ENCODE measurements at places on chromosomes 7 and 10. TPM values are rescaled to one million over a fixed set of nuclear protein-coding genes. Genes with fewer than 3 reads are reported as not detected.

NEUROG3 gene
- not detected for total RNA-seq

HOXA1 gene
- total RNA-seq, result 0.42 TPM

RAB19 gene
- total RNA-seq, result not detected

ASIC3 gene
- 4.5 TPM for total RNA-seq

GRCh38 chr7:66257481-66257880 lies 52.3 kb downstream of the TPST1 start:
- no peaks in the 10 kb centered on the region for H3K27me3 ChIP-seq
- DNase-seq, result no peak
- H3K4me1 ChIP-seq, result peaks cover 3% of the 10 kb centered on the region
- no peak overlapping the region for H3K4me3 ChIP-seq

GRCh38 chr10:13917791-13918190 lies 331.0 kb downstream of the PRPF18 start:
- no peak for DNase-seq
- no peak overlapping the region for H3K27ac ChIP-seq
- H3K27me3 ChIP-seq, result no peaks in the 10 kb centered on the region
- H3K36me3 ChIP-seq, result no peaks in the 10 kb centered on the region
- H3K4me3 ChIP-seq, result no peak overlapping the region
- H3K4me1 ChIP-seq, result no peaks in the 10 kb centered on the region

DNA sequence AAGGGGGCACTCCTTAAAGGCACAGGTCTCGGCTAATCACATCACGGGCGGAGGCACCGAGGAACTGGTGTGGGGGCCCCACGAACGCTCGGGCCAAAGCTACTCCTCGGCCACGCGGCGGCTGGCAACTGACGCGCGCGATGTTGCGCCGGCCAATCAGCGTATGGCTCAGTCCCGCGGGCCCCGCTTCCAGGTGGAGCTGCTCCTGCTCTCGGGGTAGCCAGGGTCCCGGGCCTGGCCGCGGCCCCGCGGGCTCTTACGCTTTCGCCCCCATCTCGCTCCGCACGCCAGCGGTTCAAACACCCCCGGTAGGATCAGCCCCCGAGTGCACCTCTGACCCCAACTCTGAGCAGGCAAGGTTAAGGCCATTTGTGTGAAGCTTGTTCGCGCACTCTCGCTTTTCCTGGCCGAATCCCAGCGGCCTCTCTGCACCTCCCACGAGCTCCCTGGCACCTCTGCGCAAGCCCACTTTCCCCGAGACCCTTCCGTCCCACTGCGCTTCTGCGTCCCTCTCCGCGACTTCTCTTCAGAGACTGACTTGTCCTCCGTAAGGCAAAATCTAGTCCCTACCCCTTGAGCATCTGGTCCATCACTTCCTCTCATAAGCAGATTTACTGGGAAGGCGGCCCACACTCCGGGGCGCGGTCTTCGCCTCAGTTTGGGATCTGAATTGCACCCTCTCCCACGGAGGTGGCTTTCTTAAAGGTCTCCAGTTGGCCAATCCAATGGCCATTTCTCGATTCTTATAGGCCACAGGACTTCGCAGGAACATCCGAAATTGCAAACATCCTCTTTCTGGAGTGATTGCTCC lies 200.9 kb upstream of the TBX20 start:
- no peaks in the 10 kb centered on the region for H3K27me3 ChIP-seq
- no peak for DNase-seq
- H3K27ac ChIP-seq, result no peak overlapping the region
- H3K36me3 ChIP-seq, result no peaks in the 10 kb centered on the region
- H3K4me3 ChIP-seq, result no peak overlapping the region

DNA sequence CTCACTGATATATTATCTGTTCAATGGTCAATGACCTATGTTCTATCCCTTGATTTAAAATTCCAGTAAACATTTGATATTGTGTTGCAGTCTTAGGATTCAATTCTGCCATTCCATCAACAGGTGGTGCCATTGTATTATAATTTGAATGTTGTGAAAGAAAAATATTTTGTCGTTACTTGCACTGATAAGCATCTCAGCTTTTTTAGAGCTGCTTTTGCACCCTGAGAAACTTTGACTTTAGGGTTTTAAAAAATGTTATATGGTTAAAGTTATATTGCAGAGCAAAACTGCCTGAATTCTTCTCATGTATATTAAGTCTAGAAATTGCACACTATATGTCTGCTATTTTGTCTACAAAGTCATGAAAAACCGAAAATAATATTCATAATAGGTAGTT lies 18.8 kb upstream of the MINDY3 start:
- H3K27me3 ChIP-seq, result no peaks in the 10 kb centered on the region
- H3K27ac ChIP-seq, result no peak overlapping the region
- no peak for DNase-seq
- no peaks in the 10 kb centered on the region for H3K36me3 ChIP-seq
- no peak overlapping the region for H3K4me3 ChIP-seq

GRCh38 chr10:31143331-31143935 lies 111.8 kb upstream of the ZNF438 start:
- no peaks in the 10 kb centered on the region for H3K36me3 ChIP-seq
- no peak for DNase-seq
- H3K4me1 ChIP-seq, result peaks cover 7% of the 10 kb centered on the region
- H3K27ac ChIP-seq, result no peak overlapping the region

- H3K27ac ChIP-seq, result no peak overlapping the region
- H3K4me1 ChIP-seq, result no peaks in the 10 kb centered on the region
- no peak for DNase-seq
Observed at GRCh38 chr7:88628363-88629085, 131.0 kb upstream of the ZNF804B start.

DNA sequence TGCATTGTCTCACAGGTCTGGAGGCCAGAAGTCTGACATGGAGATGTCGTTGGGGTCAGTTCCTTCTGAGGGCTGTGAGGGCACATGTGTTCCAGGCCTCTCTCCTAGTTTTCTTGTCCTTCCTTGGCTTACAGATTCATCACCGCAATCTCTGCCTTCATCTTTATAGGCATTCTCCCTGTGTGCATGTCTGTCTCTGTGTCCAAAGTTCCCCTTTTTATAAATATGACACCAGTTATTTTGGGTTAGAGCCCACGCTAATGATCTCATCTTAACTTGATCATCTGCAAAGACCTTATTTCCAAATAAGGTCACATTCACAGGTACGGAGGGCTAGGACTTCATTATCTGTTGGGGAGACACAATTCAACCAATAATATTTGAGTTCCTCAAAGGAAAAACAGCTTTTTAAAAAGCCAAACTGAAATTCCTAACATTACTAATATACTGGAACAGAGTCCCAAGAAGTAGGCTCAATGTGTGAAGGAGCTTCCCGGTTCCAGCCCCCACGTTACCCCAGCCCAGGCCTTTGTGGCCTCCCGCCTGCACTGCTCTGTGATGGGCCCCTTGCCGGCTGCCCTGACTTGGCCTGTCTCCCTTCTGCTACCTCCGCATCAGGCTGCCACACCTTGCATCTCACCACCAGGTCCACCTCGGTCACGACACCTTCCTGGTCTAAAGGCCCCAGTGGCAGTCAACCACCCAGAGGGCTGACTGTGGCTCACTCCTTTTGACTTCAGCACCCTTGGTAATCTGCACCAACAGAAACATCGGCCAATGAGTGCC lies 142.7 kb downstream of the KCNMA1 start:
- no peaks in the 10 kb centered on the region for H3K4me1 ChIP-seq
- no peaks in the 10 kb centered on the region for H3K27me3 ChIP-seq
- no peak overlapping the region for H3K4me3 ChIP-seq
- H3K36me3 ChIP-seq, result no peaks in the 10 kb centered on the region
- H3K27ac ChIP-seq, result no peak overlapping the region
- DNase-seq, result no peak

DNA sequence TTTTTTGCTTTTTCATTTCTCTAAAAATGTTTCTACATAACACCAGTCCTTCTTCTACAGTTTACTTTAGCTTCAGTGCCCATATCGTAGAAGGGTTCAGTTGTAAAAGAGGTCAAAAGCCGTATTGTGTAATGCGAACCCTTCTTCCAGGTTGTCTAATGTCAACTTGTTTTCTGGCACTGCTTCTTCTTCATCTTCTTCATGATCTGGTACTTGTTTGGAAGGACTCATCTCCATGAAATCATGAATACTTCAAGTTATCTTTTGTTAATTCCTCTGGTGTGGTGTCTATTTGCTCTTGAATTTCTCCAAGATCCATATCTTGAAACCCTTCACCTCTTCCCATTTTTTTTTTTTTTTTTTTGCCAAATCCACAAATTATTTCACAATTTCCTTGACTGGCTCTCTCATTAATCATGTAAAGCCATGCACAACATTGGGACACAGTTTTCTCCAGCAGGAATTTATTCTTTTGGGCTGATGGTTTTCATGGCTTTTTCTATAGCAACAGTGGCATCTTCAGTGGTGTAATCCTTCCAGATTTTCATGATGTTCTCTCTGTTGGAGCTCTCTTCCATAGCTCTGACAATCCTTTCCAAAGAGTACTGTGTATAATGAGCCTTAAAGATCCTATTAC lies 85.1 kb downstream of the CPED1 start:
- H3K27me3 ChIP-seq, result no peaks in the 10 kb centered on the region
- H3K27ac ChIP-seq, result no peak overlapping the region
- H3K4me3 ChIP-seq, result no peak overlapping the region
- no peaks in the 10 kb centered on the region for H3K36me3 ChIP-seq

DNA sequence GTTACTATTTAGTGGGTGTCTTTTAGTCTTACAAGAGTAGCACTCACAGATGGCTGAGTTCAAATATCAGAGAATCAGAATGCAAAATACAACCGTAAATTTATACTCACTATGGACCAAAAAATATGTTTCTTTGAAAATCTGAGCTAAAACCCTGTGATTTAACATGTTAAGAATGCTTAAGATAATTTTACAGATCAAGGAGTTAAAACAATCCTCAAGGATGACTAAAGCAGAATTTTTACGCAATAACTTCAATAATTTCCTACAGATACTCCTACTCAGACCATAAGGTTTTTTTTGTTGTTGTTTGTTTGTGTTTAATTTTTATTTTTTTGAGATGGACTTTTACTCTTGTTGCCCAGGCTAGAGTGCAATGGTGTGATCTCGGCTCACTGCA lies 47.9 kb upstream of the CCDC6 start:
- no peak overlapping the region for H3K27ac ChIP-seq
- H3K27me3 ChIP-seq, result no peaks in the 10 kb centered on the region

- H3K4me3 ChIP-seq, result no peak overlapping the region
- no peaks in the 10 kb centered on the region for H3K27me3 ChIP-seq
- no peak overlapping the region for H3K27ac ChIP-seq
Observed at GRCh38 chr10:33327751-33328150, 6.7 kb downstream of the NRP1 start.

DNA sequence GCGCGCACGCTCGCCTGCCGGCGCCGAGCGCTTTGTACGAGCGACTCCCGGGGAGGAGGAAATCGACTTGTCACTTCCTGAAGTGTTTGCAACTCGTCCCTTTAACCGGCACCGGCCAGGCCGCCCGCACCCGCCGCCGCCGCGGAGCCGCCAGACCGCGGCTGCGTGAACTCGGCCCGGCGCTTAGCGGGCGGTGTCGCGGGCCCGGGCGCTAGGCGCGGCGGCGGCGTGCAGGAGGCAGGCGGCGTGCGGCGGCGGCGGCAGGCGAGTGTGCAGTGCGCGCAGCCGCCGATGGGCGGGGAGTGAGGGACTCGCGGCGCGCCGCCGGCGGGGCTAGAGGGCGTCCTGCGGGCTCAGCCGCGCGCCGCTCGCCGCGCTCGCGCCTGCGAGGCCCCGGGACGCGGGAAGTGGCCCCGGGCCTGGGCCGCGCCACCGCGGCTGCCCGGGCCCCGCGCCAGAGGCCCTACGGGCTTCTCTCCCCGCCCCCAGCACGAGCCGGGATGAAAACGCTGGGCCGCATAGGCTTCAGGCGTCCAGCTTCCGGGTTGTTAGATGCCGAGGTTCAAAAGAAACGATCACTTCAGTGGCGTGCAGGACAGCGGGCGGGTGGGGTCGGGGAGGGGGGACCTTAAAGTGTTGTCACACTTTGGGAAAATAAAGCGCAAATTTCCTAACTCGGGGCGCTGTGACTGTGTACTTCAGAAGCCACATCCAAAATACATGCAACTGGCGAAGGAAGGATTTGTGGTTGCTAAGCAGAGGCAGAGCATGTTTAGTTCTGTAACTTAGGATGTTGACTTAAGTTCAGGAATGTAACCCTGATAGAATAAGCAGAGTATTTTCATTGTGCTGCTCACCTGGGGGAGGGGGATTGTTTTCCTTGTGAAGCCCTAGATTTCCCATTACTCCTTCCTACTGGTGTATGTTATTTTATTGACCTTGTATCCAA lies at the start of gene FAM53B:
FAM53B (minus strand) TSS at position 277 of the 949 bp plus-strand sequence. CDS start 37,665 bp downstream, outside the sequence.
- no peaks in the 10 kb centered on the region for H3K27me3 ChIP-seq
- DNase-seq, result peak; percentile 85
- peaks cover 13% of the 10 kb centered on the region for H3K4me1 ChIP-seq
- H3K36me3 ChIP-seq, result no peaks in the 10 kb centered on the region

- no peaks in the 10 kb centered on the region for H3K27me3 ChIP-seq
- H3K4me3 ChIP-seq, result no peak overlapping the region
- DNase-seq, result no peak
- H3K36me3 ChIP-seq, result no peaks in the 10 kb centered on the region
- H3K4me1 ChIP-seq, result no peaks in the 10 kb centered on the region
Observed at GRCh38 chr7:85529201-85529600, 342.3 kb upstream of the SEMA3D start.

DNA sequence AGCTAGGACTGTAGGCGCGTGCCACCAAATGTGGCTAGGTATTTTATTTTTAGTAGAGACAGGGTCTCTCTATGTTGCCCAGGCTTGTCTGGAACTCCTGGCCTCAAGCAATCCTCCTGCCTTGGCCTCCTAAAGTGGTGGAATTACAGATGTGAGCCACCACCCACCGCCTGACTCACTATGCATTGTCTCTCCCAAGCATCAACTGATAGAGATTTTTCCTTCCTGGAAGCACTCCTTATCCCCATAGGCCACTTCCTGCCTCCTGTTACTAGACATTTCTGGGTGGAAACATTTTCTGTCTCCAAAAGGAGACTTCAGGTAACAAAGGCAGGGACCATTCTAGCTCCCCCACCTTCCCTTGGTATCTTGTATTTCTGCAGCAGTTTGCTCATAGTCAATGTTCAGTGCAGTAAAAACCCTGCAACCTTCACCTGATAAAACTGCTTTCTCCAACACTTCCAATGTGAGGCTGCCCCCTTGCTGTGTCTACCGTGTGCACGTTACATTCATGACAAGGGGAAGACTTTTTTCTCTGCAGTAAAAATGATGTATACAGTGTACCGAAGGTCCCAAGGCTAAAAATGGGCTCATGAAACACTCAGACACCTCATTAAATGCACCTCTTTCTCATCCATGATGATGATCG lies 84.9 kb downstream of the NHLRC2 start:
- H3K4me1 ChIP-seq, result no peaks in the 10 kb centered on the region
- H3K27ac ChIP-seq, result no peak overlapping the region
- no peak overlapping the region for H3K4me3 ChIP-seq
- DNase-seq, result no peak
- no peaks in the 10 kb centered on the region for H3K27me3 ChIP-seq

DNA sequence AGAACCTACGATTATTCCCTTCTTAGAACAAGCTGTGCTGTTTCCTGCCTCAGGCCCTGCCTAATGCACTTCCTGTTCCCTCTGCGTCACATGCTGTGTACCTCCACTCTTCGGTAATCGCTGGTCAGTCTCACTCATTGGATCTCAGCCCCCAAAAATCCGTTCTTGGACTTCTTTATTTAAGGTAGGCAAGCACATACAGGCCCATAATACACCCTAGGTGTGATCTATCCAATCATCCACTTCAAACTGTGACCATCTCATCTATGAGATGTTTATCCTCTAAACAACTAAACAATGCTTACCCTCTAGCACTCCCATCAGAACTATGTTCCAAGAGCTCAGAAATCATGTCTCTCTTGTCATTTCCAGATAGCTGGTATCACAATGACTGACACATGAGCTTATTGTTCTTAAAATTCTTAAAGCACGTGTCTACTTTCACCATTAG lies 83.9 kb downstream of the CADPS2 start:
- H3K4me1 ChIP-seq, result no peaks in the 10 kb centered on the region
- no peak overlapping the region for H3K4me3 ChIP-seq
- H3K27me3 ChIP-seq, result no peaks in the 10 kb centered on the region
- no peak overlapping the region for H3K27ac ChIP-seq
- DNase-seq, result peak; percentile 17
- H3K36me3 ChIP-seq, result no peaks in the 10 kb centered on the region

Measured in ovary (tissue), 10 donors.